Activated T-helper 1 cell treated with anti-CD3 and anti-CD28 coated beads, Interleukin-2, amount 50 U/mL, for 16 hours (primary cell): ENCODE measurements at places on chromosomes 7 and 10.

- no peak for DNase-seq
Observed at GRCh38 chr10:80015911-80016830, 62.3 kb upstream of the TMEM254 start.

DNA sequence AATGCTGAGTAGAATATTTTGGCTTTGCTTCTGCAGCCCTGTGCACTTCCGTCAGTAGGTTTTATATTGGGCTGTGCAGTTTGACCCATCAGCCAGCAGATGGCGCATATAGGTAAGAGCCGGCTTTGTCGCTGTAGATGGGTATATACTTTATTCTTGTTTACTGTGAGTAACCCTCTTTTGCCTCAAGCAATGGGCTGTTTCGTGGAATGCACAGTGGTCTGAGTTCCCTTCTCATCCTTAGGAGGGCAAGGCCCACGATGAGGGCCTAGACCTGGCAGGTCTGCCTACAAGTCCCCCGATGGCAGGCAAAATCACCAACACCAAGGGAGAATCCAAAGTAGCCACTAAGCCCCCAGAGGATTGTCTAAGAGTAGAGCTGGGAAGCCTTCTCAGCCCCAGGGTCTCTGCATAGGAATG, 1002.9 kb upstream of the KCND2 start:
- DNase-seq, result no peak

DNA sequence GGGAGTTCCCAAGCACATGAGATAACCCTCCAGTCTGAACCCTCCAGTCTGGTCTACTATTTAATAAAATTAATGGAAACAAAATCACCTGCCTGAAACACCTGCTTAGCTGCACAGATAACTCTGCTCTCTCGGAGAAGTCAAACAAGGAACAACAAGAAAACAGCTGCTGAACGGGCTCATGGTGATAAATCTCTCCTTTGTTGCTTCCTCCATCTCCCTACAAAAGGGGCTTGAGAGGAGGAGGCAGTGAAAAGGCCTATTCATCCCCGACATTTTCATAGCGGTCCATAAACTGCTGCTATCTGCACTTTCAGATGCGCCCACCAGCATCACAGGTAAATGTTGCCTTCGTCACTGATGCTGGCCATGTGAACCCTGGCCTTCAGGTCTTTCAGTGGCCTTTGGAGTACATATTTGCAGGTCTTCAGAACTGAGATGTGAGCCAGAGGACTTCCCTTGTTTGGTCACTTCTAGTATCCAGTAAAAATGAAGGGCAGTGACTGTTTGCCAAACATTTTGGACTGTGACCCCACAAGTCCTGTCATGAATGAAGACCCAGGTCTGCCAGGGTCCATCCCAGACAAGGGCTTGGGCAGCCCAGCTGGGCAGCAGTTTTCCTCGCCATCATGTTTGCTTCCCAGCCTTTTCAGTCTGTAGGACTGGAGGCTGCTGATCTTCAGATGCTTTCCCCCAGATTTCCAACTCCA, 15.9 kb downstream of the FKBP6 start:
- no peak for DNase-seq

DNA sequence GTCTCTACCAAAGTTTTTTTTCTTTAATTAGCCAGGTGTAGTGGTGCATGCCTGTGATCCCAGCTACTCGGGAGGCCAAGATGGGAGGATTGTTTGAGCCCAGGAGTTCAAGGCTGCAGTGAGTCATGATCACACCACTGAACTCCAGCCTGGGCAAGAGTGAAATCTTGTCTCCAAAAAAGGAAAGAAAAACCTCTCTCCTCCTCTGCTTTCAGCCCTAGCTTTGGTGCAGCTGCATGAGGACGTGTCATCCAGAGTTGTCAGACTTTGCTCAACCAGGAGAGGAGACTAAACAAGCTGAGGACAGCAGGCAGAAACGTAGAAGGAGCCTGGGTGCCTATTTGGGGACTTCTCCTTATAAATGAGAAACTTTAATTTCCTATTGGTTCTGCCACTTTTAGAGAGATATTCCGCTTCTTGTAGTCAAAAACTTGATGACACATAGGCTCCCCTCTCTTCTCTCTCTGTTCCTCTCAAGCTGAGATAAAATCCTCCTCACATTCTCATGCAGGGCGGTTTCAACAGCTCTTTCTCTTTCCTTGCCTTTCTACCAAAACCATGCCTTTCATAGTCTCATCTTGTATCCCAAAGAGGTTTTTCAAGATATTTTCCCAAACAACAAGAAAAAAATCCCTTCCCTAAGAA, 205.4 kb downstream of the ARHGAP12 start:
- no peak for DNase-seq

GRCh38 chr10:90424730-90425129, 433.1 kb downstream of the HTR7 start:
- DNase-seq, result no peak

DNA sequence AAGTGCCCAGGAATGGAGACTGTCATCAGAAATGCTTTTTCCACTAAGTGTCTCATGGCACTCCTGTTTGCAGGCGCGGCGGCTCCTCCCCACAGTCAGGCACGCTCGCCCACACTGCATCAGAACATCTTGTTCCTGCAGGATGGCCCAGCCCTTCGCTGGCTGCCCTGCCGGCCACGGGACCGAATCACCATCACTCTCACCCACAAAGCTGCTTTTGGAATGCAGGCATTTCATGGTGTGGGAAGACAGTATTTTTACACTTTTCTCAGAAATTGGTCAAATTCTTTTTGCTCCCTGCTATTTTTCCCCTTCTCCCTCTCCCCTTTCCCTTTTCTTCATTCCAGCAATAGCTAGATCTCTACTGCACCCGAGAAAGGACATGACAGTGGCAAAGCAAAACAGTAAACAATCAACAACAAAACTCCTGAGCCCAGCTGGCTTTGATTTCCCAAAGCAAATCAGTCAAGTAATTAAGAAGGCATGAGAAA, 176.1 kb upstream of the TNS3 start:
- no peak for DNase-seq

DNA sequence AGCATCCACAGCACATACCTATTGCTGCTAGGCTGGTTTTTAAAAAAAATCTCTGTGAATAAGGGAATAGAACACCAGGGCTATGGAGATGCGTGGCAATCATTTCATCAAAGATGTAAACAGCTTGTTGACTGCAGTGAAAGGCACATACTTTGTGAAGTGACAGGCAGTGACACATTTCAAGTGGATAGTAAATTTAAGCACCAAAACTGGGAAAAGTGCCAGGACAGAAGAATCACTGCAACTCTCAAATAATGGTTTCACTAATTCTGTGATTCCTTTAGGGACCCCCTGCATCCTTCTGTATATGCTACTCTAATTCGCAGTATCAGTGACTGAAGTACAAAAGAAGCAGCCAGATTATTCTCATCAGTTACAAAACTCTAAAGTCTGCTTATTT, 145.2 kb upstream of the KLF14 start:
- DNase-seq, result no peak

DNA sequence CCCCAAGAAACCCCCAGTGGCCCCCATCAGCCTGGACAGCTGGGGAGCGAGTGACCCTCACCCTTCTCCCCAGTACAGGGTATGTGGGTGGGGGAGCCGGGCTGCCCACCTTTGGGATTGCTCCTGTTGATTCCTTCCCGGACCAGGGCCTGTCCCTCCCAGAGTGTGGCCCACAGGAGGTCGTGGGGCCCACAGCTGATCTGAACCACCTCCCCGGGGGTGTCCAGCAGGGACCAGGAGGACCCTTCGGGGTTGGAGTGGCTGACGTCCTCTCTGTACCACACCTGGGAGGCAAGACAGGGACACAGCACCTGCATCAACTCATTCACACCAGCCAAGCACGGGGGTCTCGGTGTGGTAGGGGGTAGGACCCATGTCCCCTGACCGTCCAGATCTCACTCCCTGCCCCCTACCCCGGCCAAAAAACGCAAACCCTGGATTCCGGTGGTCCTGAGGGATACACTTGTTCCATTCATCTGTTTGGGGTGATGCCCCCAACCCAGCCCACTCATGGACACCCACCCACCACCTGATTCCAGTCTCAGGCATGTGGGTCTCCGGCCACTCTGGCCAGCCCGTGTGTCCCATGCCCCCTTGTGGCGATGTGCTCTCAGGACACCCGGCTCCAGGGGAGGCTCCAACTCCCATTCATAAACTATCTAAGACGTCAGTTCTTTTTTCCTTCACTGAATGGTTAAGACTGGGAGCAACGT, 10.9 kb downstream of the TECPR1 start:
- no peak for DNase-seq

GRCh38 chr7:600149-601035, 80.7 kb upstream of the PDGFA start:
- no peak for DNase-seq

GRCh38 chr10:72370201-72370722, 15.5 kb upstream of the DNAJB12 start:
- no peak for DNase-seq

DNA sequence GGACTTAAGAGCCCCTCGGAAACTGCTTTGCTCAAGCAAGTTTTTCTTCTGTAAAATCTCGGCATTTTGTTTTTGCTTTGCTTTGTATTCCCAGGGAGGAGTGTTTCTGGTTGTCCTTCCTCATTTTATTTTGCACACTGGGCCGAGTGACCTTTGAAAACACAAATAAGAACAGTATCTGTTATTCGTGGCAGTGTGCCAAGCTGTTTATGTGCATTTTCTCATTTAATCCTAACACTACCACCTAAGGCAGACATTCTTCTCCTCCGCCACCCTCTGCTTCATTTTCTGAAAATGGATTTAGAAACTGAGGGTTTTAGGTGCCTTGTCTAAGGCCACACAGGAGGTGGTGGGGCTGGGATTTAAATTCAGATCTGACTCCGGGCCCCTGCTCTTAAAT, 218.5 kb downstream of the TCF7L2 start:
- DNase-seq, result no peak
